Motor neuron (in vitro differentiated cells): ENCODE measurements at places on chromosomes 12 and 14. TPM values are rescaled to one million over a fixed set of nuclear protein-coding genes. Genes with fewer than 3 reads are reported as not detected.

DNA sequence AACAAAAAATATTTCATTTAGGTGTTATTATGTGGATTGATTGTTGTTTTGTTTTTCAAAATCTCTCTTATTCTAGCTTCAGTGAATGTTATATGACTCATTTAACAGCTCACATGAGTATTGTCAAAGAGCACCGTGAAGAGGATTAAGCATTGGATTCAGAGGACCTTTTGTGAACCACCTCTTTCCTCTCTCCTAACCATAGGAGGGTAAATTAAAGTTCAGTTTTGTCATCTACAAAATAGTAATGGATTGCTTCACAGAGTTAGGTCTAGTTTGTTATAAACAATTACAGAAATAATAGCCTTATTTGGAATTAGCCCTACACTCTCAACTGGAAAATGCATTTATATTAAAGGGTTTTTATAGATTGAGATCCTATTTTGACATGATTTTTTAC is 962 bp upstream of the KERA start:
- ATAC-seq: no peak

DNA sequence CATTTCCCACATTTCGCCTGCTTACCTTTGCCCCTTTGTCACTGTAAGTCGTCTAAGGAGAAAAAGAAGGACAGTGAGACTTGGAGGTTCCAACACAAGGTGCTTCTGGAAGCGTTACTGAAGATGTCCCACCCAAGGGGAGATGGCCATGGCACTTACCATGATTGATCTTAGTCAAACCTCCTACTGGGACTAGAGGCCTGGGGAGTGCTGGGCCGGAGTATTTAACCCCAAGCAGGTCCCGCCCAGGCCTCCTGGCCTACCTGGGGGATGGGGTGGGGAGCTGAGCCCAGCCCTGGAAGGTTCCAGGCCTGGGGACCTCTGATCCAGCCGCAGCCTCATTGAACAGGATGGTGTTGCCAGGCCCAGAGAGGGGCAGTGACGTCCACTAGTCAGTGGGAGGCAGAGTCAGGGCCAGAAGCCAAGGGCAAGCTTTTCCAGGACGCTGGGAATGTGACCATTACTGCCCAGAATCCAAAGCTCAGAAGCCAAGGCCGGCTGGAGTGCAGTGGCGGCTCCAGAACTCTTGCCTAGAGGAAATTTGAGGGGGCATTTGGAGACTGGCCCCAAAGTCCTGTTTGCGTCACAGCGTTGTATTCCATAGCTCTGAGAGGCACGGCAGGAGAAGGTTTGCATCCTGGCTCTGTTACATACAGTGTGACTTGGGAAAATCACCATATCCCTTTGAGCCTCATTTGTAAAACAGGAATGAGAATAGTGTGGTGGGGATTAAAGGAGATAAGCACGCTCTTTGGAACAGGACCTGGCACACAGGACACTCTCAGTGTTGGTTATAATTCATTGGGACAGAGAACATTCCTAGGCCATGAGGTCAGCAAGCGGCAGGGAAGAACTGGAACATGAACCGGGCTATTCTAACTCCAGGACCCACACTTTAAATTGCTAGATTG is at the start of gene HPD:
Gene HPD, minus strand, starts transcription at position 198 of the 911 bp plus-strand sequence. Its CDS starts 36 bp downstream, at position 162.
- peak; percentile 67 for ATAC-seq

GRCh38 chr14:32044454-32044853 is 32.6 kb upstream of the ARHGAP5 start:
- ATAC-seq: no peak

The TBX3 gene
- total RNA-seq: 14.0 and 15.3 TPM in 2 replicates

DNA sequence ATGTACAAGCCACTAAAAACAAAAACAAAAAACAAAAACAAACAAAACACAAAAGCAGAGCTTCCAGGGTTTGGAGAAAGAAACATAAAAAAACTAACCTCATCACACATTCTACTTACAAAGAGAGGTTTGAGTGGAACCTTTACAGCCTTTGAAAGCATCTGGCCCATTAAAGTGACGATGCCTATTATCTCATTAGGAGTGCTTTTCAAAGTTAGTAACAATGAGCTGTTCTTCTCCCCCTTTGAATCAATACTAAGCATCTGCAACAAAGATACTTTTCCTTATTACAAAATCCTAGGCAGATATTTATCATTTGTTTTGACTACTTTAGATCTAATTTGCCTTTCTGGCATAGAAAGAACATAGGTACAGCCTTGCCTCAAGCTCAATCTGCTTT is 217.3 kb downstream of the PPM1H start:
- ATAC-seq: no peak

The ACYP1 gene
- total RNA-seq: 33.4 and 38.1 TPM in 2 replicates

The ZC2HC1C gene
- total RNA-seq: 2.5 and 4.1 TPM in 2 replicates

The OR4E2 gene
- total RNA-seq: 0.25 TPM in 1 of 2 replicates, not detected in the other

GRCh38 chr12:867905-868304 is 81.6 kb downstream of the RAD52 start:
- ATAC-seq: no peak

The SLC7A7 gene
- 0.27 and 0.46 TPM in 2 replicates for total RNA-seq

- no peak for ATAC-seq
Observed at GRCh38 chr12:43425361-43425760, 126.6 kb downstream of the ADAMTS20 start.

The HSPB8 gene
- total RNA-seq: 7.1 and 8.1 TPM in 2 replicates

DNA sequence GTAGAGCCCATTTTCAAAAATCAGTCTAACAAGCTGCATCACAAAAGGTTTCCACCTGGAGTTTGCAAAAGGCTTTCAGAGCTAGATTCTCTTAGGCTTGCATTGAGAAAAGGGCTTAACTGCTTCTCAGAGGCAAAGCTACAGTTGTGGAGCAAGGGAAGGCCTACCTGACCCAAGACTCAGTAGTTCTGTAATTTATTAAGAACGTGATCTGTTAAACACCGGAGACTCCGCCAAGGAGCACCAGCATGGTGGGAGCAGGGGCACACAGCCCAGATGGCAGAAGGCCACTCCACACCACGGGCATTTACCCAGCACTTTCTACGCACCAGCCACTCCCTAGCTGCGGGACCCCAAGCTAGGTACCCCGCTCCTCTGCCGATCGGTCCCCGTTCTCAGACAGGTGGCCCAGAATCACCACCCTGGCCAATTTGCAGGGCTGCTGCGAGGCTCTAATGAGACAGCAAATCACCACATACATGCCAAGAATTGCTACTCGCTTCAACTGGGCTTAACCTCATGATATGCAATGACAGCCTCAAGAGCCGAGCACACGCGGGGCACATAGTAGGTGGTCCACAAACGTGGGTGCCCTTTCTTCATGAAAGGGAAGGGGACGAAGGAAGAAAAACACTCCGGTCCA is 1.5 kb downstream of the ITPK1 start:
- no peak for ATAC-seq

The KLRC2 gene
- total RNA-seq: not detected in 2 replicates

DNA sequence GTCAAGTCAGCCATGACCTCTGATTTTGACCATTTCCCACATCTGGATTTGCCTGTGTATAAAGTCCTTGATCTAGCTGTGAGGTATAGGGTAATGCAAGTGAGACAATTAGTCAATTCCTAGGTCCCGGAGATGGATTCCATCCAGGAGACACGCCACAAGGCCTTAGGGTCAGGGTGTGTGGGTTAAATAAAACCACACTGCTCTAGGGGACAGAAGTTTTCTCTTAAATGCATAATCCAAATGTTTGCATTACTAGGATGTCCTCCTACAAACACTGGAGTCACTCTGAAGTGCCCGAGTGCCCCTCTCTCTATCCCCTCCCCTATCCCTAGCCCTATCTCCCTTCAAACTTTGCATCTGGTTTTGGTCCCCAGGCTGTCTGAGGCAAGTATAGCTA is 26.8 kb downstream of the LRIG3 start:
- ATAC-seq: no peak

DNA sequence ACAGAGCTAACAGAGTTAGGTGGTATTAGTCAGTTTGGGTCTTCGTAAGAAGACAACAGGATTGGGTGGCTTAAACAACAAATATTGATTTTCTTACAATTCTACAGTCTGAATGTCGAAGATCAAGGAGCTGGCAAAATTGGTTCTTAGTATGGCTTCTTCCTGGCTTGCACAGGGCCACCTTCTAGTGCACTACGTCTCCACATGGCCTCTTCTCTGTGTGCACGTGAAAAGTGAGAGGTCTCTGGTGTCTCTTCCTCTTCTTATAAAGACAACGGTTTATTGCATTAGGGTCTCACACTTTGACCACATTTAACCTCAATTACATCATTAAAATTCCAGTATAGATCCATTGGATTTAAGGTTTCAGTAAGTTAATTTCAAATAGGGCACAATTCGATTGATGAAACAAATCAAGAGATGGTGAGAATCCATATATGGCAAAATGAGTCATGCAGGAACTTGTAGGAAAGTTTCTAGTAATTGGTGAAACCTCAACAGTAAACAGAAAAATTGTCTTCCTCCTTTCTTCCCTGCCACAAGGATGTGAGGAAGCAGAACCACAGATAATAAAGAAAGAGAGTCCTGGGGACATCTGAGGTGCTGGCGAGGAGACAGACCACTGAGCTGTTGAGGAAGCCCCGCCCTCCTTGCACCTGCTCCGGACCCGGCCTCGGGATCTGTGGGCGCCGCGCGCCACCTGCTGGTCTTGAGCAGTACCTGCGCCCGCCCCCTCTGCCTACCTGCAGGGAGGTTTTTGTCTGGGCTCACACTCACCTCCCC is 846.7 kb downstream of the TMEM121 start:
- ATAC-seq: peak; percentile 37

The SCYL2 gene
- 41.6 and 50.9 TPM in 2 replicates for total RNA-seq

The SMOC1 gene
- total RNA-seq: 0.54 and 0.69 TPM in 2 replicates

DNA sequence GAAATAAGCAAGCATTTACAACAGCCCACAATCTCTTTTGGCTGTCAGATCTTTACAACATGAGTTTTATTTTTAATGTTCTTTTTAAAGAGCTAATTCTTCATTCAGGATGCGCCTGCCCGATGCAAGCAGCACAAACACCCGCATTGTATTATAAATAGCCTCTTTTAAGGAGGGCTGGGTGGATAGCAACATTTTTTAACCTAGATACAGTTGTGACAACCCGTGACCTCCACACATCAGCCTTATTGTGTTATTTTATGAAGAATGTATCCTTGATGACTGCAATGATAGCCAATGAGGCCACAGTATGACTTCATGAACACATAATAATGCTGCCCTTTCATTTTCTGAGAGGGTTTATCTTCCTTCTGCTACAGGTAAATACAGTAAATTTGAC is 173.7 kb downstream of the FOXN3 start:
- ATAC-seq: peak; percentile 74

The IGF1 gene
- 4.7 and 5.1 TPM in 2 replicates for total RNA-seq

GRCh38 chr14:99314623-99315022 is 42.6 kb upstream of the BCL11B start:
- no peak for ATAC-seq

- no peak for ATAC-seq
Observed at GRCh38 chr14:33359288-33359881, 420.7 kb downstream of the NPAS3 start.

DNA sequence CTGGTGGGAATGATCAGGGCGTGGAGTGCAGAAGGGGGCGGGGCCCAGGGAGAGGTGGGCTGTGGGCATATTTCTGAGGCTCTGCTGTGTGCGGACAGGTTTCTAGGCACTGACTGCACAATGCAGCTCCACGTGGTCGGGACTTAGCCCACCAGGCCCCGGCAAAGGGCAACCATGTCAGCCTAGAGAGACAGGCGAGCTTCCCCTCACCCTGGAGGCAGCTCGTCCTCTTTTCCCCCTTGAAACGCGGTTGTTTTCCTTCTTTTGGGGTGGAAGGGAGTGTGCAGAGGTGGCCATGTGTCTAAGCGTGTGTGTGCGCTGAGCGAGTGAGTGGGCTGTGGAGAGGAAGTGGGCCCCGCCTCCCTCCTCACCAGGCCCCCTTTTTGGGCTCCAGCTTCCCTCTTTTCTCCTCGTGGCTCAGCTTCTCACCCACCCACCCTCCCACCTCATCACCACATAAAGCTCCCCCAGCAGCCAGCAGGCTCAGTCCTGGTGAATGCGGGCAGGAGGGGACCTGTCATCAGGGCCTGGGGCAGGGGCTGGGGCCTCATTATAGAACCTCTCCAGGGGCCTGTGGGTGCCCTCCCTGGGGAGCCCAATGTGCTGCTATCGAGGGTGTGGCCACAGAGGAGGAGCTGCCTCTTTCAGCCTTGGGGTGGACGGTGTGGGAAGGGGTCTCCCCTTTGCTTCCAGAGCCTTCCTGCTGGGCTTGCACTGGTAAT is 22.0 kb downstream of the LRTM2 start:
- ATAC-seq: no peak

- ATAC-seq: no peak
Observed at GRCh38 chr12:2384029-2384386, 331.2 kb downstream of the CACNA1C start.

The C12orf54 gene
- 0.63 TPM in 1 of 2 replicates, not detected in the other for total RNA-seq

GRCh38 chr12:90004319-90005074 is 295.9 kb upstream of the ATP2B1 start:
- ATAC-seq: no peak

DNA sequence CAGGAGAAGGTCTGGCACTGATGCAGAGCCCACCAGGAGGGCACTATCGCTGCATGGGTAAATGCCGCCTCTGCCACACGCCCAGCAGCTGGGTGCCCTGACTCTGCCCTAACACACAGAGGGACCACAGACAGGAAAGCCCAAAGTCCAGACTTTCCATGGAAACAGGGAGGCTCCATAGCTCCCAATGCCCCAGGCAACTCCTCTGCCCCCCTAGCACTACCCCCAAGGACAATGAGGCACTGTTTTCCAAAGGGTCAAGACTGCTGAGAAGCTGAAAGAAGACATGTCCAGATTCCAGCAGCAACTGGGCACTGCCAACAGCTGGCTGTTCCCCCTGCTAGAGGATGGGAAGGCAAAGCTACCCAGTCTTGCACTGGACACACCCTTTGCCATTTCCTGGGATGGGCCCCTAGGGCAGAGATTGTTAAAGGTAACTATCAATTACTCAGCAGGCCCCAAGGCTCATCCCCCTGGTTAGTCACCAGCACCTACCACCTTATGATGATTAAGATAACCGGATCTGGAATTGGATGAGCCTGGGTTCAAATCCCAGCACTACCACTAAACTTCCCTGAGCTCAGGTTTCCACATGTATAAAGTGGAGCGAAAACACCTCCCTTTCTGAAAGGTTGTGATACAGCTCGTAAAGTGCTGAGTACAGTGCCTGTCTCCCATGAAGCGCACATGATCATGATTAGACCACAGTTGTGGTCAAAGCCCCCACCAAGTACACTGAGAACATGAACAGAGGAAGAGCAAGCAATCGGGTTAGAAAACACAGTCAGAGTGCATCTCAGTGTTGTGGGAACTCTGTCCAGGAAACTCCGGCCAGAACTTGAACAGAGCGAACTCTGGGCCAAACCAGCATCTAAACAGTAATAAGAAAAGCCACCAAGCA is 3.3 kb downstream of the PXN start:
- no peak for ATAC-seq

- ATAC-seq: no peak
Observed at GRCh38 chr14:91415794-91416743, 1.6 kb downstream of the CCDC88C start.

The CBLN3 gene
- total RNA-seq: 1.1 and 1.3 TPM in 2 replicates

GRCh38 chr14:24556756-24557155 is 19.3 kb downstream of the CTSG start:
- no peak for ATAC-seq

GRCh38 chr14:24059841-24060388 is 8.1 kb downstream of the CARMIL3 start:
- no peak for ATAC-seq
